ENCODE measurements at places on chromosomes 3 and 15. TPM values are rescaled to one million over a fixed set of nuclear protein-coding genes. Genes with fewer than 3 reads are reported as not detected.

Gene TMEM45A
- total RNA-seq = 0.08 TPM

Gene CCDC191
- 3.7 TPM for total RNA-seq

Gene SEMA5B
- 0.22 TPM for total RNA-seq

Gene PPIP5K1
- total RNA-seq = 16.9 TPM

Gene ASB14
- total RNA-seq = not detected

Gene CPNE9
- total RNA-seq = 0.45 TPM

Gene PRKCD
- total RNA-seq = 20.1 TPM

Gene PLSCR5
- not detected for total RNA-seq

Gene STARD5
- 9.7 TPM for total RNA-seq

Gene PIERCE2
- not detected for total RNA-seq

Gene U2SURP
- 164 TPM for total RNA-seq

Gene GP5
- 3.3 TPM for total RNA-seq

Gene CYP1A1
- total RNA-seq = not detected

Gene RTP3
- not detected for total RNA-seq

Gene EPHB1
- 0.08 TPM for total RNA-seq
